ENCODE measurements at places on chromosomes 7 and 10. TPM values are rescaled to one million over a fixed set of nuclear protein-coding genes. Genes with fewer than 3 reads are reported as not detected.

The ELFN1 gene
- 4.4 TPM for total RNA-seq

The GAD2 gene
- not detected for total RNA-seq

The LIPK gene
- total RNA-seq = not detected

The LYZL1 gene
- not detected for total RNA-seq

The PHKG1 gene
- 1.1 TPM for total RNA-seq

The PRKRIP1 gene
- total RNA-seq = 23.0 TPM

The TUBAL3 gene
- 0.98 TPM for total RNA-seq

DNA sequence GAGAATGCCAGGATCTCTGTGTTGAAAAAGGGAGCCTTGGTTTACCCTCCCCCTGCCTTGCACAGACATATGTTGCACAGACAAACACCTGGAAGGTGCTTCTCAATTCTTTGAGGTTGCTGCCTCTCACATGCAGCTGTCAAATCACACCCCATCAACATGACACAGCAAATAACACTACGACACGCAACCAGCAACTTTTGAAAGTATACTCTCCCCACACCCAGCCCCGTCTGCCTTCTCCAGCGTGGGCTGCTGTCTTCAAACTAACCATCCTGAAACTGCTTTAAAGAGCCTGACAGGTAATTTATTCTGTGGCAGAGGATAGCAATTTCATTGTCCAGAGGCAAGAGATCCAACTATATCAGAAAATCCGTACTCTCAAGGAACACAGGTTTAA lies 136.1 kb downstream of the PLXNA4 start:
- no peak for DNase-seq
- no peaks in the 10 kb centered on the region for H3K4me1 ChIP-seq
- H3K27me3 ChIP-seq = peaks cover 52% of the 10 kb centered on the region
- H3K27ac ChIP-seq = no peak overlapping the region

DNA sequence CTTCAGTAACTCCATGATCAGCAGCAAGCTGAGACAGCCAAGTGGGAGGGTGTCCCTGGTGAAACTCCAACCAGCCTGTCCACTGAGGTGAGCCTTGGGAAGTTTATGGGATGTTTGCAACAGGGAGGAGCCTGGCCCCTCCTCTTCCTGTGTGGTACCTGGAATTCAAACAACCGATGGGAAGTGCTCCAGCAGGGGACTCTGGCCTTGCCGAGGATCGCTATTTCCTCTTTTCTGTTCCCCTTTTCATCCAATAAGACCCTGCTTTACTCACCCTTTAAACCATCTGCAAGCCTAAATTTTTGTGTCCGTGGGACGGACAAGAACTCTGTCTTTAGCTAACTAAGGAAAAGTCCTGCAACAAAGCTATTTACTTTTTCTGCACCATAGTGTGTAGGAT lies 491.1 kb upstream of the ZMIZ1 start:
- H3K4me3 ChIP-seq = no peak overlapping the region
- no peaks in the 10 kb centered on the region for H3K27me3 ChIP-seq
- H3K36me3 ChIP-seq = no peaks in the 10 kb centered on the region

GRCh38 chr10:99742701-99743100 lies 10.7 kb downstream of the CUTC start:
- DNase-seq = no peak
- no peaks in the 10 kb centered on the region for H3K27me3 ChIP-seq
- peaks cover 89% of the 10 kb centered on the region for H3K36me3 ChIP-seq
- H3K27ac ChIP-seq = peak overlapping the region; percentile 7

DNA sequence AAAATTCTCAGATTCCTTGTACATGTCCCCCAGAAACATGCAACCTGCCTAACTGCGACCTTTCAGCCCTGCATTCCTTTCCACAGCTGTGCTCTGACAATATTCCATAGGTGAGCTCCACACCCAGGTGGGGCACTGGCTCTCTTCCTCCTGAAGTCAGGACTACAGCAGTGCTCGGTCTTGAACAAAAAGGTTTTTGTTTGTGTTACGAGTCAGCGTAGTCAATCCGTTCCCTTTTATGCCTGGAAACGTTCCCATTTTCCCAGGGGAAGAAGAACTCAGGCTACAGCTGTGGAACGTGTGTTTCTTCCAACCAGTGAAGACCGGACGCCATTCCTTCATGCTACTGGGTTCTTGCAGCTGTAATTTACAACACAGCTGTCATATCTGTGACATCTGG lies 52.4 kb upstream of the PFKP start:
- no peaks in the 10 kb centered on the region for H3K36me3 ChIP-seq
- no peak overlapping the region for H3K4me3 ChIP-seq
- H3K27ac ChIP-seq = no peak overlapping the region
- DNase-seq = no peak
- no peaks in the 10 kb centered on the region for H3K4me1 ChIP-seq

GRCh38 chr10:13673156-13673555 lies 86.4 kb downstream of the PRPF18 start:
- H3K27me3 ChIP-seq = no peaks in the 10 kb centered on the region
- H3K36me3 ChIP-seq = no peaks in the 10 kb centered on the region
- H3K4me1 ChIP-seq = no peaks in the 10 kb centered on the region
- no peak overlapping the region for H3K4me3 ChIP-seq
- DNase-seq = no peak

DNA sequence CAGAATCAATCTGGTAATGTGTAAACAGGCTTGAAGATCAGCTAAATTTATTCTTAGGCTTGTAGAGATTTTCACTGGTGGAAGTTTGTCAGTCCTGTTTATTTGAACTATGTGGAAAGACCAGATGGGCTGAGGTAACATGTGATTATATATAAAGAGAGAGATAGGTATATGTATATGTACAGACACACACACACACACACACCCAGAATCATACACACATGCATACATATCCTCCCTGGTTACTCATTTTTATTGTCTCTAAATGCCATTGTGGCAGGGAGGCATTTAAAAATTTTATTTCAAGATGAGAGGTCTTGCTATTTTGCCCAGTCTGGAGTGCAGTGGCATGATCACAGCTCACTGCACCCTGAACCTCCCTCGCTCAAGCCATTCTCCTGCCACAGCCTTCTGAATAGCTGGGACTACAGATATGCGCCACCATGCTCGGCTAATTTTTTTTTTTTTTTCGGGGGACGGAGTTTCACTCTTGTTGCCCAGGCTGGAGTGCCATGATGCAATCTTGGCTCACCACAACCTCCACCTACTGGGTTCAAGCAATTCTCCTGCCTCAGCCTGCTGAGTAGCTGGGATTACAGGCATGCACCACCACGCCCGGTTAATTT lies 78.1 kb upstream of the CYTH3 start:
- no peak for DNase-seq
- no peak overlapping the region for H3K27ac ChIP-seq
- H3K4me1 ChIP-seq = peaks cover 6% of the 10 kb centered on the region
- H3K4me3 ChIP-seq = no peak overlapping the region

GRCh38 chr10:290026-290725 lies 154.9 kb downstream of the ZMYND11 start:
- H3K27ac ChIP-seq = no peak overlapping the region
- no peak for DNase-seq
- peaks cover 12% of the 10 kb centered on the region for H3K4me1 ChIP-seq
- H3K4me3 ChIP-seq = no peak overlapping the region

DNA sequence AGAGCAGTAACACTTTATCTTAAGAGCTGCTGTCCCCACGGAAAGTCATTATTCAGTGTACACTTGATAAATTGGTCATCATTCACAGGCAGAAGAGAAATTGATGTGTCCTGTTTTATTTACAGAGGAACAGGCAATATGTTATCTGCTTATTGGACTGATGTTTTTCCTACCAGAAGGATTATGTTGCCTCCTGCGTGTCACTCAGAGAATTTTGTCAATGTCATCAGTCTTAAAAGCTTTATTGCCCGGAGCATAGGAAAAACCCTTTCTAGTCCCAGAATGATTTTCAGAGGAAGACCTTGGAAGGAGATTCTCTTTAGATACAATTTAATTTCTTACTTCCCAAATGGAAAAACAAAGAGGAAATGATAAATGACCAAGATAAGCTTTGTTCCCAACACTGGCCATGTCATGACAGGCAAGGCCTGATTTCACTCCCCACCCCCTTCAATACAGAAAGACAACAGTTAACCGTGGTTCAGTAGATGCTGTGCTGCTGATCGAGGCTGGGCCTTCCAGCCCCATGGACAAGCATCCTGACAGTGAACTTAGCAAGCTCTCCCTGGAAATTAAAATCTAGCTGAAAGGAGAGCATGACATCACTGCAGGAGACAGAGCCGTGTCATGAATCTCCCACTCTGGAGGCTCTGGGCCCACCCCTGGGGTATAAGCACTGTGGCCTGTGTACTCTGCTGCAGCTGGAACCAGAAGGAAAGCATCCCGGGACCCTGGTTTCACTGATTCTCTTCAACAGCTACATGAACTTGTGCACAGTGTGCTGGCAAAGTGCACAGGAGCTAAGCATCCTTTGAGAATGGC lies 118.8 kb upstream of the LYZL2 start:
- no peaks in the 10 kb centered on the region for H3K36me3 ChIP-seq
- no peaks in the 10 kb centered on the region for H3K4me1 ChIP-seq
- no peaks in the 10 kb centered on the region for H3K27me3 ChIP-seq
- DNase-seq = no peak
- H3K27ac ChIP-seq = no peak overlapping the region
- H3K4me3 ChIP-seq = no peak overlapping the region

GRCh38 chr10:108260383-108260906 lies 1095.9 kb upstream of the SORCS1 start:
- H3K27me3 ChIP-seq = no peaks in the 10 kb centered on the region
- no peak for DNase-seq
- H3K4me1 ChIP-seq = no peaks in the 10 kb centered on the region
- H3K4me3 ChIP-seq = no peak overlapping the region
- H3K27ac ChIP-seq = no peak overlapping the region

DNA sequence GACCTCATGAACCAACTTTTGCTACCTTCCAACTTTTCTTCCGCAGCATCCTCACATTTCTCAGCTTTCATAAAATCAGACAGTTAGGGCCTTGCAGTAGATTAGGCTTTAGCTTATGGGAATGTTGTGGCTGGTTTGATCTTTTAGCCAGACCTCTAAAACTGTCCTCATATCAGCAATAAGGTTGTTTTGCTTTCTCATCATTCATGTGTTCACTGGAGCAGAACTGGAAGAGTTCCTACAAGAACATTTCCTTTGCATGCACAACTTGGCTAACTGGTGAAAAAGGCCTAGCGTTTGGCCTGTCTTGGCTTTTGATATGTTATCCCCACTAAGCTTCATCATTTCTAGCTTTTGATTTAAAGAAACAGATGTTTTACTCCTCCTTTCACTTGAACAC lies 130.0 kb upstream of the LRRTM3 start:
- no peak for DNase-seq
- H3K4me1 ChIP-seq = no peaks in the 10 kb centered on the region
- no peaks in the 10 kb centered on the region for H3K27me3 ChIP-seq
- H3K27ac ChIP-seq = no peak overlapping the region
- H3K36me3 ChIP-seq = no peaks in the 10 kb centered on the region

GRCh38 chr10:83982812-83983211 lies 156.5 kb upstream of the GHITM start:
- H3K4me1 ChIP-seq = peaks cover 18% of the 10 kb centered on the region
- H3K27me3 ChIP-seq = no peaks in the 10 kb centered on the region
- H3K36me3 ChIP-seq = no peaks in the 10 kb centered on the region
- DNase-seq = no peak
- no peak overlapping the region for H3K4me3 ChIP-seq
- H3K27ac ChIP-seq = peak overlapping the region; percentile 26

- no peak overlapping the region for H3K4me3 ChIP-seq
- no peak for DNase-seq
- no peak overlapping the region for H3K27ac ChIP-seq
- no peaks in the 10 kb centered on the region for H3K36me3 ChIP-seq
Observed at GRCh38 chr10:54444170-54444569, 356.9 kb downstream of the PCDH15 start.

DNA sequence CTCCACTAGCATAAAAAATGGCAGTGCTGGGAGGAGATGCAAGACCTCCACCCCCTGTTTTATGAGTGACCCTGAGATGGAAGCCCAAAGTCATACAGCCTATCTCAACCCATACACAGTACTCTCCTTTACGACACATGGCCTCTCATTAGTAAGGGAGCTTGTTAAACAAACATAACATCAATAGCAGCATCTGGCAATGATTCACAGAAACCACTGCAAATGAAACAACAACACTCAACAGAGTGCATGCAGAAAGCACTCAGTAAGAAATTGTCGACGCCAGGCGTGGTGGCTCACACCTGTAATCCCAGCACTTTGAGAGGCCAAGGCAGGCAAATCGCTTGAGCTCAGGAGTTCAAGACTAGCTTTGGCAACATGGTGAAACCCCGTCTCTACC lies 27.5 kb upstream of the FIGNL1 start:
- no peak overlapping the region for H3K27ac ChIP-seq
- H3K27me3 ChIP-seq = no peaks in the 10 kb centered on the region
- H3K36me3 ChIP-seq = no peaks in the 10 kb centered on the region
- H3K4me1 ChIP-seq = no peaks in the 10 kb centered on the region
- no peak for DNase-seq
- H3K4me3 ChIP-seq = no peak overlapping the region

- peaks cover 9% of the 10 kb centered on the region for H3K4me1 ChIP-seq
- no peak overlapping the region for H3K4me3 ChIP-seq
- no peaks in the 10 kb centered on the region for H3K27me3 ChIP-seq
- DNase-seq = no peak
- H3K27ac ChIP-seq = no peak overlapping the region
Observed at GRCh38 chr7:106756071-106756470, 95.1 kb upstream of the CCDC71L start.
